ENCODE measurements at places on chromosomes 2 and 18. TPM values are rescaled to one million over a fixed set of nuclear protein-coding genes. Genes with fewer than 3 reads are reported as not detected.
A peak's percentile ranks its signal among the peaks of the same experiment; 100 is the strongest.

KLHL41 gene
- 0.81 TPM for total RNA-seq

MRPL33 gene
- 116 TPM for total RNA-seq

VPS54 gene
- total RNA-seq: 24.4 TPM

LYG1 gene
- 1.8 TPM for total RNA-seq

GLI2 gene
- 18.5 TPM for total RNA-seq

B3GNT2 gene
- total RNA-seq: 26.0 TPM

MOGAT1 gene
- not detected for total RNA-seq

- H3K27me3 ChIP-seq: no peaks in the 10 kb centered on the region
- H3K27ac ChIP-seq: no peak overlapping the region
- DNase-seq: no peak
- peaks cover 6% of the 10 kb centered on the region for H3K4me1 ChIP-seq
- H3K36me3 ChIP-seq: no peaks in the 10 kb centered on the region
- H3K4me3 ChIP-seq: no peak overlapping the region
Measured at GRCh38 chr18:23151414-23152099, 16.3 kb downstream of the CABLES1 start.

DNA sequence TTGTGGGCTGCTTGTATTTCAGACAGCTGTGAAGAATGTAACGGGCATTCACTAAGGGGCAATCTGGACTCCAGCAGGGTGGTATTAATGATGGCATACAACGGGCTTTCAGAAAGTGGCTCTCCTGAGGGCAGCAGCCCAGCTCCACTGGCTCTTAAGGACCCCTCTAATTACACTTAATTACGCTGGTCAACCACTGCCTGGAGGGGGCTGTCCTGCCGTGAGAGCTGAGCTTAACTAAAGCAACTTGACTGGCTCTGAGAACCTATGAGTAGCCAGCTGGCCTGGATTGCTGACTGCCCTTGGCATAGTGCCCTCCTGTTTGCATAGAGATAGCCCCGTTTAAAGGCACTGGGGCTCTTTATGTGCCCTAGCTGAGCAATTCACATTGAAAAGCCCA, 3.8 kb downstream of the LIPG start:
- no peaks in the 10 kb centered on the region for H3K36me3 ChIP-seq
- no peaks in the 10 kb centered on the region for H3K4me1 ChIP-seq
- DNase-seq: no peak
- no peak overlapping the region for H3K4me3 ChIP-seq
- H3K27ac ChIP-seq: no peak overlapping the region

GRCh38 chr18:3605486-3605952, 155.5 kb downstream of the TGIF1 start:
- no peak for DNase-seq
- H3K27ac ChIP-seq: peak overlapping the region; percentile 45
- H3K27me3 ChIP-seq: no peaks in the 10 kb centered on the region
- H3K4me3 ChIP-seq: peak overlapping the region; percentile 24
- no peaks in the 10 kb centered on the region for H3K36me3 ChIP-seq

DNA sequence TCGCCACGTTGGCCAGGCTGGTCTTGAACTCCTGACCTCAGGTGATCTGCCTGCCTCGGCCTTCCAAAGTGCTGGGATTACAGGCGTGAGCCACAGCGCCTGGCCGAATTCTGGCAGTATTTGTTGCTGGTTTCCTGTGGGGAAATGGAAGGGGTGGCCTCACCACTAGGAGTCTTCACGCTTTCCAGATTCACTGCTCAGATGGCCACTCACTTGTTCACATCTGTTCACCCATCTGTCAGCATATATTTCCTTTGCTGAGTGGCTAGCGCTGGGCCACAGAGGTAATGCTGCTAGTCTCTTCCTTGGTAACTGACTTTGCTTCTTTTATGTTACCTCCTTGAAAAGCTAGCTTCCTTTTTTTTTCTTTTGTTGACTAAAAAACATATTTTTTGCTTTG, 27.2 kb downstream of the TMEM177 start:
- no peak overlapping the region for H3K4me3 ChIP-seq
- H3K27me3 ChIP-seq: no peaks in the 10 kb centered on the region
- DNase-seq: no peak

DNA sequence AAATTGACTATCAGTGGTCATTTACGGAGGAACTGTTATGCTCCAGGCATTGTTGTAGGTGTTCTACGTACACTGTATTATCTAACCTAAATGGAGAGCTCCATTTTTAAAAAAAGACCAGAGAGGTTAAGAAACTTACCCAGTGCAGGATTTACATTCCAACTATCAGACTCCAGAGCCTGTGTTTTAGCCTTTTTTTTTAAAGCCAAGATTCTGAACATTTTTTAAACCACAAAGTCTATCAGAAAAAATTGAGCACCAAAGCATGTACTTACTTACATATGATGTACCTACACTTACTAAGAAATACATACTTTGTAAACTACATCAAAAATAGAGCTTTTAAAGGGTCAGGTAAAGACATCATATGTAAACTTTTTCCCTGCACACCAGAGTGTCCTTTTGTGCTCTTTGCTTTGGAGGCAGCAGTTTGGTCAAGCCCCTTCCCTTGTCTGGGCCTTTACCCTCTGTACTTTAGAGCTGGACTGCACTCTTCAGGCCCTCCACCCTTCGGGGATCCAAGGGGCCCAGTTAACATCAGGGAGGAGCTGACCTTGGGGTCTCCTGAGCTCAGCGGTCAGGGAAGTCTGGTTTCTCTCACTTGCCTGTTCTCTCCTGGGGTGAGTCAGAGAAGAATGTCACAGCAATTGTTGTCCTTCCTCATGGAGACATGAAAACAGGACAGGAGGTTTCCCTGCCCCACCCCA, 58.4 kb downstream of the ITGB1BP1 start:
- H3K36me3 ChIP-seq: no peaks in the 10 kb centered on the region
- DNase-seq: no peak
- H3K27ac ChIP-seq: no peak overlapping the region

GRCh38 chr2:2812117-2812516, 481.0 kb upstream of the MYT1L start:
- no peak overlapping the region for H3K27ac ChIP-seq
- no peak overlapping the region for H3K4me3 ChIP-seq
- H3K4me1 ChIP-seq: no peaks in the 10 kb centered on the region
- H3K36me3 ChIP-seq: no peaks in the 10 kb centered on the region
- no peaks in the 10 kb centered on the region for H3K27me3 ChIP-seq

- no peaks in the 10 kb centered on the region for H3K27me3 ChIP-seq
- no peaks in the 10 kb centered on the region for H3K4me1 ChIP-seq
- no peak for DNase-seq
- H3K4me3 ChIP-seq: no peak overlapping the region
- no peak overlapping the region for H3K27ac ChIP-seq
Measured at GRCh38 chr2:11056614-11057013, 98.7 kb upstream of the SLC66A3 start.
